ENCODE measurements at places on chromosomes 7 and 10.

- peak; percentile 36 for DNase-seq
Measured at GRCh38 chr10:83965473-83965872, 173.8 kb upstream of the GHITM start.

DNA sequence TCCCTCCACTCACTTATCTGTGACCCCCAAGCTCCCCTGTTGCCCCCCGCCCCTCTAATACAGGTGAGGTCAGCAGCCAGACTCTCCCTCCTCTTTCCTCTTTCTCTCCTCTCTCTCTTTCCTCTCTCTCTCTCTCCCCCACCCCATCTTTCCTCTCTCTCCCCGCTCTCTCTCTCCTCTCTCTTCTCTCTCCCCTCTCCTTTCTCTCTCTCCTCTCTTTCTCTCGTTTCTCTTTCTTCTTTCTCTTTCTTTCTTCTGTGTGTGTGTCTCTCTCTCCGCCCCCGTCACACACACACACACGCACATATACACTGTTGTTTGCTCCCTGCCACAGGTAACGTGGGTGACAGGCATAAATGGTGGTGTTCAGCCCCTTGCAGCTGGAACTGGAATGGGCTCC lies 37.2 kb upstream of the PSMG3 start:
- DNase-seq: no peak

DNA sequence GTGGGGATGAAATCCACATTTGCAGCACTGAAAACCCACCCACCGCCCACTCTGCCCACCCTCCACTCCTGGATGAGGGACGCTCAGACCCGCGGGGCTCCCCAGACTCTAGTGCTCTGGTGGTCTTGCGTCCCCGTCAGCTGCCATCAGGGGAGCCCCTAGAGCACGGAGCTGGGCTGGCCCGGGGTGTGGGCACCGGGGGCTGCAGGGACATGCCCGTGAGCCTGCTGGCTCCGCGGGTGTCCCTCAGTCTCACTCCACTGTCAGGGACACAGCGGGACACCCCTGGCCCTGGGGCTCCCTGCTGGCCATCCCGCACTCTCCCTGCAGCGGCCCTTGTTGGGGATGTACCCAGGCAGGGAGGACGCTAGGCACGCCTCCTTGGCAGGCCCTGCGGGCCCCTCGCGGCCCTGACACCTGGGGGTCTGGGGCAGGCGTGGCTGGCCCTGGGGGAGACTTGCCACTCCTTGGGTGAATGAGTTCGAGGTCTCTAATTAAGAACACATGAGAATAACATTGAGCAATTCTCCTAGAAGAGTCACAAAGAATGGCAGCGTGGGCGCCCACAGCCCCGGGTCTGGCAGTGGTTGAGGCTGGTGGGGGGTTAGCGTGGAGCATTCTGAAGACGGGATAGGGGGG lies 64.2 kb downstream of the CFAP46 start:
- DNase-seq: peak; percentile 9

GRCh38 chr10:29343607-29344038 lies 54.8 kb downstream of the LYZL1 start:
- no peak for DNase-seq

DNA sequence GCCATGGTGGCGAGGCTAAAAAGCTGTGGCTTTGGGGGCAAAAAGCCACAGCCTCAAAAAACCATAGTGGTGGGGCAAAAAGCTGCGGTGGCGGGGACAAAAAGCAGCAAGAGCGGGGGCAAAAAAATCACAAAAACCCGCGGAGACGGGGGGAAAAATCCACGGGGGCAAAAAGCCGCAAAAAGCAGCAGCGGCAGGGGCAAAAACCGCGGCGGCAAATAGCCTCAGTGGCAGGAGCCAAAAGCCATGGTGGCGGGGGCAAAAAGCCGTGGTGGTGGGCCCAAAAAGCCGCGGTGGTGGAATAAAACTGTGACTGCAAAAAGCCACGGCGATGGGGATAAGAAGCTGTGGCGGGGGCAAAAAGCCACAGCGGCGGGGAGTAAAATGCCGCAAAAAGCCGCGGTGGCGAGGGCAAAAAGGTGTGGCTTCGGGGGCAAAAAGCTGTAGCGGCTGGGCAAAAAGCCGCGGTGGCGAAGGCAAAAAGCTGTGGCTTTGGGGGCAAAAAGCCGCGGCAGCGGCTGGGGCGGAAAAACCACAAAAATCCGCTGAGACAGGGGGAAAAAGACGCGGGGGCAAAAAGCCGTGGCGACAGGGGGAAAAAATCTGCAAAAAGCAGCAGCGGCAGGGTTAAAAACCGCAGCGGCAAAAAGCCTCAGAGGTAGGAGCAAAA lies 526.6 kb downstream of the ZNF33B start:
- no peak for DNase-seq

GRCh38 chr10:69929575-69929974 lies 123.1 kb upstream of the MACROH2A2 start:
- DNase-seq: peak; percentile 27

- DNase-seq: no peak
Measured at GRCh38 chr10:48306870-48307710, 613 bp downstream of the MAPK8 start.

GRCh38 chr7:103805346-103805745 lies 184.1 kb downstream of the RELN start:
- DNase-seq: no peak

DNA sequence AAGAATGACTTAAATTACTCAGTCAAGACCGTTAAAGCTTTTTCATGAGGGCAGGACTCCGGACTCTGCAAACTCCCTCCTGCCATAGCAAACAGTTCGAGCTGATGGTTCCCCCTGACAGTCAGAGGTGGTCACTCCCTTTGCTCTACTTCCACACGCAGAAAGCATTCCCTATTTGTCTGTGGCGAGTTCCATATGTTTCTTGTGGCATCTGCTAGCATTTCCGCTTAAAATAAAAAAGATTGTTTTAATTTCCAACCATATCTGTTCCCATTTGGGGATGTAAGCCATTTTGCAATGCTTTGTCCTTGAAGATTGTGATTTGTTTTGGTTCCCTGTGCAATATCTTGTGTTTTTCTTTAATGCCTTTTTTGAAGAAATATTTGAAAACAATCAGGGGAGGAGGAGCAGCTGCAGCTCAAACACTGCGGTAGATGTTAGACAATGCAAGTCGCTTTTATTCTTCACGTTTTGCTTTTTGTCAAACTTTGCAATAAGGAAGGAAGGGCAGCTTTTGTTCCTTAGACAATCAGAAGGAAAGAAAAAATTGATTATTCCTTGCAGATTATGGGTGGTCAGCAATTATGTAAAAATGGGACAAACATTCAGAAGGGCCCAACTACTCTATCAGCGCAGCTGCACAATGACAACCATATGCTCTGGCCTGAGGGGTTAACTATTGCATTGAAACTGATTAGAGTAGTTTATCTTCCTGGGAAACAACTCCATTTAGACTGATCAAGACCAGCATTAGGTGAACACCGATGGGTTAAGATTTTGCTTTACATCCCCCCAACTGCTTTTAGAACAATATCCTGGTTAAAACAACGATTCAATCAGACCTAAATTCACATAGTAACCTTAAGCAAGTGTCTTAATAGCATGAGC lies 425.8 kb upstream of the NRP1 start:
- DNase-seq: no peak

DNA sequence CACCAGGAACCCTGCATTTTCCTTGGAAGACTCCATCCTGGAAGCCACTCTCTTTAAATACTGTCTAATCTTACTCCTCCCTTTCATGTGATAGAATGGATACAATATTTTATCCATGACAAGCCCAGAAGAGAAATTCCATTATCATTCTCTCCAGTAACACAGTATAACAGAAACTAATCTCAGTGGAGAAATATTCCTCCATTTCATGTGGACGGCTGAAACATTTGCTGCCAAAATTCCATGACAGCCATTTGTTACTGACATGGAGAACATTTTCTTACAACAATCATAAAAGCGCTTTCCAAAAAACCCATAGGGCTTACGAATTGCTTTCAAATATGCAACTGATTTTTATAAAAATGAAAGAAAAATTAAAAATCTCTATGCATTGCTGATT lies 392.8 kb upstream of the KLF6 start:
- no peak for DNase-seq

DNA sequence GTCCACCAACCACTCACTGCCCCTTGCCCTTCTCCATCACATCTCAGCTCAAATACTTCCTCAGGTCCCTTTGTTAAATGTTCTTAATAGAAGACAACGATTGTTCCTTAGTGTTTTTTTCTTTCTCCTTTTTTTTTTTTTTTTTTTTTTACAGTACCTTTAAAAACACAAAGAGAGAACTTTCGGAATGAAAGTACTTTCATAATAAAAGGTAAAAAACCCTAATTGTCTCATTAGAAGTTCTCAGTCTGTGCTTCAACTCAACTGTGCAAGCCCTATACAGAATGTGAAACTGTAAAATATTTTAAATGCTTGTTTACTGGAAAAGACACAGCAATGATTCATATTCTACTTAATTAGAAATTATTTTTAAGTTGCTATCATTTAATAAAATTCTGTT lies 29.4 kb downstream of the TSPAN12 start:
- no peak for DNase-seq

GRCh38 chr7:157497744-157498651 lies 161.2 kb downstream of the DNAJB6 start:
- no peak for DNase-seq

DNA sequence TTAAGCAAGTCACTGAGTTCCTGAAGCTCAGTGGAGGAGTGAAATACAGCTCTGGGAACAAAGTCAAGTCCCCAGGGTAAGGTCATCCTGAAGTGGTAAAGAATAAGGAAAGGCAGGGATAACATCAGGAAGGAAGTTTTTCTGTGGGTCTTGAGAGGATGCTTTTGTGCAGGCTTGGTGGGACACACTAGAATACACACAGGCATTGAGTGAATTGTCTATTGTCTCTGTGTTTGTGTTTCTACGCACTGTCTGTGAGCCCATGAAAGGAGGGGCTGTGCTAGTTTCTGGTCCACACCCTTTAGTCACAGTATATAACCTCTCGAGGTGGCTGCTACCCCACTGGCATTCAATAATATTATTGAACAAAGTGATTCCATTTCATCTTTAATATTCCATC lies 95.8 kb upstream of the ABCB5 start:
- no peak for DNase-seq

DNA sequence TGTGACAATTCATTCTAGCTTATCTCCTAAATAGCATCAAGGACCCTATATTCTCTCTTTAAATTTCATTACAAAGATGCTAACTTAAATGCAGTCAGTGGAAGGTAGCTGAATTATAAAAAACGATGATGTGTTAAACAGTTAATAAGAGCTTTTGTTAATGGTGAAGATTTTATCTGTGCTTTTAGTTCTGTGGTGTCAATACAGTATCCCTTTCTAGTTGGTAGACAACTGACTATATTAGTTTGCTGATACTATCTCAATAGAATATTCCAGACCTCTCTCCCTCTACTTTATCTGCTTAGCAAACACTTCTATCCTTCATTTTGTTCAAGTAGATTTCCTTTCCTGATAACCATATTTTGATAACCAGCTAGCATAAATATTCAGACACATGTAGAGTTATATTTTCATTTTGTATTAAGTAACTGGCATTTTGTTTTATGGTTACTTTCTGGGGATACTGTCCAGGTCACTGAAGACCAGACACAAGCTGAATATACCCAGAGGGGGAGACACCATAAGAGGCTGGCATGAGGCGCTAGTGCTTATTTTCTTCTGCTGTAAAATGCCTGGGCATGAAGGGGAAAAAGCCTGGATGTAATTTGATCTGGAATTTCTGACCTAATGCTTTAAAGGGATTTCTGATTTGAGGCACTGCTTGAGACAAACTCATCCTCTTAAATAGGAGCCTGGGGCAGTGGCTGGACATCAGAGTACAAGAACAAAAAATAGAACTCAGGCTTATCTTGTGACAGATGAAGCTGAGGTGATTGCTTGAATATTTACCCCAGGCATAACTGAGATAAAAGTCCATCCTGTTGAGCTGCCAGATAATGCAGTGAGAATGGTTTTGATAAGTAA lies 197.5 kb downstream of the MALRD1 start:
- DNase-seq: no peak

DNA sequence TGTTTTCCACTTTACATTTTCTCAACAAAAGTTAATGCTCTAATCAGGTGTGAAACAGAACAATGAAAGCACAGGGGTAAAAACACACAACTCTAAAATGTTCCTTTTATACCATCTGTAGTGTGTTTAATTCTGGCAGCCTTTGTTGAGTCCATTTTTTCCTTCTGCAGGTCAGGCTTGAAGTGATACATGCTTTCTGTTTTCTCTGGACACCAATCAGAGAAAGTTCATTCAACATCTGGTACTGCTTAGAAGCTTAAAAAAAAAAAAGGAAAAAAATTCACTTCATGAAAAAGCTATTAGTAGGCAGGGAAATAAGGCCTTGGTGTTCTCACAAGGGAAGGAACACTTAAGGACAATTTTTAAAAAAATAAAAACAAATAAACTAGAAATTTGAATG lies 231.3 kb upstream of the RHOBTB1 start:
- DNase-seq: no peak

DNA sequence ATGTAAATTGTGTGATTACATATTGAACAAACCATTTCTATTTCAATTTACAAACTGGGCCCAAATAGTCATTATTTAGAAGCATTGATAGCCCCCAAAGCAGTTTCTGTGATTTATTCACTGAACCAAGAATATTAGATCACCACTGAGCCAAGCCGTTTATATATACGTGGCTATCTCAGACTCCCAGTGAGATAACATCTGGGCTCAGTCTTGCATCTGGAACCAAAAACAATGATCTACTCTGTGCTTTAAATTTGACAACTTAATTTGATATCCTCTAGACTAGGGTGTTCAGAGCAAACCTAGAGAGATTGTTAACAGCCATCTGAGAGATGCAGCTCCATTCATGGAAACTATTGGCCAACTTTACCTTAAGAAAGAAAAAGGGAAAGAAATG lies 41.4 kb upstream of the BTBD16 start:
- DNase-seq: no peak

GRCh38 chr10:176677-177076 lies 41.4 kb downstream of the ZMYND11 start:
- no peak for DNase-seq
